Caco-2 (cell line): ENCODE measurements at places on chromosomes 2 and 18.

GRCh38 chr2:41990245-41990644 lies 57.6 kb upstream of the PKDCC start:
- no peaks in the 10 kb centered on the region for H3K36me3 ChIP-seq
- H3K27ac ChIP-seq: no peak overlapping the region
- H3K4me1 ChIP-seq: peaks cover 20% of the 10 kb centered on the region
- H3K4me3 ChIP-seq: no peak overlapping the region
- no peaks in the 10 kb centered on the region for H3K27me3 ChIP-seq

DNA sequence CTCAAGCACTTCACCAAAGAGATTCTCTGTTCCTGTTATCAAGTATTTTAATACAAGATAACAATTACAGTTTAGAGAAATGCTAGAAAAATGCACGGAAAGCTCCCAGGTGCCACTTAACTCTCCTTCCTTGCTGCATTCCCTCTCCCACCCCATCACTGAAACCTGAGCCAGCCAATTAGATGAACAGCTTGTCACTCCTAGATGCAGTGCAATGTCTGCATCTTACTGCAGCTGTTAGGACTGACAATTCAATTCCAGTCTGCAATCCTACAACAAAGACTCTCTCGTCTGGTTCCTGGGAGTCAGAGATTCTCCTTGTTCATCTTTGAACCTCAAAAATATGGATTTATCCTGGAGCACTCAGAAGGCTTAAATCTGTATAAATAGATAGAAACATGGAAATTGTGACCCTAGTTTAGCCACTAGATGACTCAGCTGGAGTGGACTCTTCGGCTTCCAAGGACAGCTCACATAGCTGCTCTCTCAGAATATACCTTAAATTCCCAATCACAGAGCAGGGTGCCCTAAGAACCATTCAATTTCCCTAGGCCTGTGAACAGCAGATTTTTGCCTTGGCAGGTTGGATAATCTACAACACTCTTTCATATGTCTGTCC lies 311.1 kb downstream of the NRXN1 start:
- H3K27me3 ChIP-seq: no peaks in the 10 kb centered on the region
- H3K27ac ChIP-seq: peak overlapping the region; percentile 83
- DNase-seq: peak; percentile 11
- H3K36me3 ChIP-seq: no peaks in the 10 kb centered on the region
- peaks cover 22% of the 10 kb centered on the region for H3K4me1 ChIP-seq

GRCh38 chr18:62937065-62937464 lies 221.7 kb downstream of the PHLPP1 start:
- no peaks in the 10 kb centered on the region for H3K36me3 ChIP-seq
- no peak overlapping the region for H3K4me3 ChIP-seq
- H3K4me1 ChIP-seq: 0 out of 2 replicates have a peak, but pooled peaks cover 9% of the 10 kb centered on the region
- DNase-seq: no peak
- no peak overlapping the region for H3K27ac ChIP-seq

- H3K27ac ChIP-seq: no peak overlapping the region
- DNase-seq: no peak
- no peaks in the 10 kb centered on the region; the same call in 1 of the 2 replicates for H3K36me3 ChIP-seq
- H3K4me3 ChIP-seq: no peak overlapping the region
- H3K27me3 ChIP-seq: no peaks in the 10 kb centered on the region
Observed at GRCh38 chr18:74524097-74524496, 10.2 kb upstream of the CNDP1 start.

- no peak overlapping the region for H3K4me3 ChIP-seq
- H3K4me1 ChIP-seq: no peaks in the 10 kb centered on the region
- no peak overlapping the region for H3K27ac ChIP-seq
- DNase-seq: no peak
- no peaks in the 10 kb centered on the region for H3K27me3 ChIP-seq
Observed at GRCh38 chr2:118936306-118936705, 5.7 kb upstream of the MARCO start.
